Stimulated activated CD4-positive, alpha-beta T cell treated with anti-CD3 and anti-CD28 coated beads, Interleukin-4, amount 100 ng/mL, for 24 hours (primary cell): ENCODE measurements at places on chromosomes 16 and 17.

DNA sequence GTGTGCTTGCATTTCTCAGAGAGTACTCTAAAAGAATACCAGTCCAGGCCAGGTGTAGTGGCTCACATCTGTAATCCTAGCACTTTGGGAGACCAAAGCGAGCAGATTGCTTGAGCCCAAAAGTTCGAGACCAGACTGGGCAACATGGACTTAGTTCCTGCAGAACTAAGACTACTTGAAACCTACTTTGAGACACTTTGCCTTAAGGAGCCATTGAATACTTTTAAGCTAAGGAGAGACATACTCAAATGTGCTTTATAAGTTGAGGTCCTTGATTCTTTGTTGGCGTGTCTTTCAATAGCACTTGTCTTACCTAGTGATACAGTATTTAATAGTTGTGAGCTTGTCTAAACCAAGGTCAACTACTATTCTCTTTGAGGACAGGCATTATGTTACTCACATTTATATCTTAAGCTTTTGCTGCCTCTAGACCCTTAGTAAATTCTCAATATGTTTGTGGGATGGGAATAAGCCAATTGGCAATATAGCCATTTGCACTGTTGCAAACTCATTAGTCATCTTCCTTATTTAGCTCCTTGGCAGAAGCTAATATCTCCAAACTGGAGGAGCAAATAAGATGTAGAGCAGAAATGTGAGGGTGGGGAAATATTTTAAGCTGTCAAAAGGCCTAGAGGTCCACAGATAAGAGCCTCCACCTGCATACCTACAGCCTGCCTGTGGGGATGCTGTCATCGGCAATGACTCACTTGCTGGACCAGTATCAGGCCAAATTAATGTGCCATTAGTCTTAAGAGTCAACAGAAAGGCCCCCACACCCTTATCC is 16.3 kb downstream of the SCPEP1 start:
- no peak for DNase-seq

DNA sequence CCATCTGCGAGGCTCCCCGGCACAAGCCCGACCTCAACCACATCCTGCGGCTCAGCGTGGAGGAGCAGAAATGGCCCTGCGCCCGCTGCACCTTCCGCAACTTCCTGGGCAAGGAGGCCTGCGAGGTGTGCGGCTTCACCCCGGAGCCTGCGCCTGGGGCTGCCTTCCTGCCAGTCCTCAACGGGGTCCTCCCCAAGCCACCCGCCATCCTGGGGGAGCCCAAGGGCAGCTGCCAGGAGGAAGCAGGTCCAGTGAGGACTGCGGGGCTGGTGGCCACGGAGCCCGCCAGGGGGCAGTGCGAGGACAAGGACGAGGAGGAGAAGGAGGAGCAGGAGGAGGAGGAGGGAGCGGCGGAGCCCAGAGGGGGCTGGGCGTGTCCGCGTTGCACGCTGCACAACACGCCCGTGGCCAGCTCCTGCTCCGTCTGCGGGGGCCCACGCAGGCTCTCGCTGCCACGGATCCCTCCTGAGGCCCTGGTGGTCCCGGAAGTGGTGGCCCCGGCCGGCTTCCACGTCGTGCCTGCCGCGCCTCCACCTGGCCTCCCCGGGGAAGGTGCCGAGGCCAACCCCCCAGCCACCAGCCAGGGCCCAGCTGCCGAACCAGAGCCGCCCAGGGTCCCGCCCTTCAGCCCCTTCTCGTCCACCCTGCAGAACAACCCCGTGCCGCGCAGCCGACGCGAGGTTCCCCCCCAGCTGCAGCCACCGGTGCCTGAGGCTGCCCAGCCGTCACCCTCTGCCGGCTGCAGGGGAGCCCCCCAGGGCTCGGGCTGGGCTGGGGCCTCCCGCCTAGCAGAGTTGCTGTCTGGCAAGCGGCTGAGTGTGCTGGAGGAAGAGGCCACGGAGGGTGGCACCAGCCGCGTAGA is 13.1 kb upstream of the PRR35 start:
- peak; percentile 34 for DNase-seq

DNA sequence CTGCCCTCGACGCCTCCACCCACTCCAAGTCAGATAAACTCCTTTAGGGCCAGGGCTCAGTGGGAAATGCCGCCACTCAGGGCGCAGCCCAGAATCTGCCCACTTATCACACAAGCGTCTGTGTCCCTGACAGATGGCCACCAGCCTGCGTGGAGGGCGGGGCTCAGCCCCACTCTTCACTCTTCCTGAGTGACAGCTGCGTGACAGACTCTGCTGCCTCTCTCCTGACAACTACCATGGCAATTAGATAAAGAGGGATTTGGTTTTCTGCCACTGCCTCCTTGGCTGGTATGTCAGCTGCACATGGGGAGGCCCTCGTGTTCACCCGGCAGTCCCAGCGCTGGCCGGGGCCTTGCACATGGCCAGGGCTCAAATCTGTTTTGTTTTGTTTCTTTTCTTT is 96.2 kb downstream of the RTN4RL1 start:
- no peak for DNase-seq

DNA sequence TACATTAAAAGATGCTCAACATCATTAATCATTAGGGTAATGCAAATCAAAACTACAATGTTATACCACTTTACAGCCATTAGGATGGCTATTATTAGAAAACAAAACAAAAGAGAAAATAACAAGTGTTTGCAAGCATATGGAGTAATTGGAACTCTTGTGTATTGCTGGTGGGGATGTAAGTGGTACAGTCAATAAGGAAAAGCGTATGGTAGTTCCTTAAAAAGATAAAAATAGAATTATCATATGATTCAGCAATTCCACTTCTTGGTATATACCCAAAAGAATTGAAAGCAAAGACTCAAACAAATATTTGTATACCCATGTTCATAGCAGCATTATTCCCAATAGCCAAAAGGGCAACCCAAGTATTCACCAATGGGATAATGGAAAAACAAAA is 1.4 kb upstream of the CAPNS2 start:
- no peak for DNase-seq

- DNase-seq = no peak
These were observed 152.6 kb upstream of the CACNG5 start for GRCh38 chr17:66682283-66682682.

- no peak for DNase-seq
These were observed 19.9 kb downstream of the ACTG1 start for GRCh38 chr17:81492706-81493105.

DNA sequence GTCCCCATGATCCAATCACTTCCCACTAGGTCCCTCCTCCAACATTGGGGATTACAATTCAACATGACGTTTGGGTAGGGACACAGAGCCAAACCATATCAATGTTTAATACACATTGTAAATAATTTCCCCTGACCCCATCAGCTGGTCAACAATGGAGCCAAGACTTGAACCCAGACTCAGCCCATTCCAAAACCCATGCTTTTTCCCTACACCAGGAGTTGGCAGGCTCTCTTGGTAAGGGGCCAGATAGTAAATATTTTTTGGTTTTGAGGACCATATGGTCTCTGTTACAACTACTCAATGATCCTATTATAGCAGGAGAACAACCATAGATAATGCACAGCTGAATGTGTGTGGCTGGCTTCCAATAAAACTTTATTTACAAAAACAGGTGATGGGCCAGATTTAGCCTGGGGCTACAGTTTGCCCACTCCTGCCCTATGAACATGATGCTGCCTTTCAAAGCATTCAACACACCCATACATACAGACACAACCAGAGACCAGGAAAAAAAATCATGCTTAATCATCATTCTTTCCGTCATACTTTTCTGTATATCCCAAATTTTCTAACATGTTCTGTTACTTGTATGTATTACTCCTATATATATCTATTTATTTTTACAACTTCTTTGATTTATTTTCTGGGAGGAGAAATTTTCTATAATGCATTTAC is 22.1 kb upstream of the MSI2 start:
- no peak for DNase-seq

DNA sequence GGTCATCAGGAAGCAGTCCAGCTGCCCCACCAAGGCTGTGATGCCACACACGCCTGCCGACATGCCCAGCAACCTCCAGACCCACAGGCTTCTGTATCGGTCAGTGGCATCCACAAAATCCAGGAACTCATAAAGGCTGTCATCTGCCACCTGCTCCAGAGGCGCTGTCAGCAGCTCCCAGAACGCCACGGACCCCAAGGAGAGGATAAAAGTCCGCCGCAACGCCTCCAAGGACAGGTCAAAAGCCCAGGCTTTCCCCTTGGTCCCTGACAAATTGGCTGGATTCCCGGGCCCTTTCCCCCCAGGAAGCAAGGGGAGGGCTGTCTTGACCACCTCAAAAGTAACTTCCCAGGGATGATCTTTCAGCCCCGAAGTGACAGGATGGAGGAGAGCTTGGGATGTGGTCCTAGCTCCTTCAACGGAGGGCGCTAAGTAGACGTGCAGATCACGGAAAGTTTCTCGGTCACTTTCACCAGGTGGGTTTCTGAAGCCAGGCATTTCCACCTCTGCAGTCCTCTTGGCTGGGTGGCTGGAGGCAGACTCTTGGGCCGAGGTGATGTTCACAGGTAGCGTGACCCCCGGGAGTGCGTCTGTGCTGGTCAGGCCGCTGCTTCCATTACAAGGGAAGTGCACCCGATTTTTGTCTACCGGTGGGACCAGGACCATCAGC is 854 bp downstream of the MFSD6L start:
- no peak for DNase-seq

GRCh38 chr16:22786284-22786683 is 27.7 kb upstream of the HS3ST2 start:
- no peak for DNase-seq

GRCh38 chr16:23279721-23280153 is 22.4 kb upstream of the SCNN1B start:
- DNase-seq = no peak

DNA sequence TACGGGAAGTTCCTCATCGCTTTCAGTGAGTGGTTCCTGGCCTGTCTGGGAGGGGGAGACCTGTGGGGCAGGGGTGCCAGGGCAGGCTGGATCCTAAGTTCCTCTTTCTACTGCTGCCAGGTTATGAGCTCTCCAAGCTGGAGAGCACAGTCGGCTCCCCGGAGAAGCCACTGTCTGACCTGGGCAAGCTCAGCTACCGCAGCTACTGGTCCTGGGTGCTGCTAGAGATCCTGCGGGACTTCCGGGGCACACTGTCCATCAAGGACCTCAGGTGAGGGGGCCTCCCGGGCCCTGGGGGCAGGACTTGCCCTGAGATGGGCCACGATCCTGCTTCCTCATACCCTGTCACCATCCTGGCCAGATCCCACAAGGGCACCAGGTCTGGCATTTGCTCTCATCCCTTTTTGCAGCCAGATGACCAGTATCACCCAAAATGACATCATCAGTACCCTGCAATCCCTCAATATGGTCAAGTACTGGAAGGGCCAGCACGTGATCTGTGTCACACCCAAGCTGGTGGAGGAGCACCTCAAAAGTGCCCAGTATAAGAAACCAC is 5.1 kb downstream of the PRSS8 start:
- DNase-seq = no peak
